ELR (cell line): ENCODE measurements at places on chromosomes 5 and 9.

- DNase-seq = no peak
Observed at GRCh38 chr5:122404653-122405362, 92.8 kb downstream of the SNCAIP start.

- peak; percentile 48 for DNase-seq
Observed at GRCh38 chr9:128412120-128412790, 8.4 kb upstream of the CERCAM start.

GRCh38 chr9:127149463-127150390 lies 27.3 kb upstream of the ANGPTL2 start:
- DNase-seq = no peak

- no peak for DNase-seq
Observed at GRCh38 chr9:121709798-121710197, 58.4 kb downstream of the DAB2IP start.

GRCh38 chr5:129687941-129688340 lies 60.0 kb upstream of the MINAR2 start:
- no peak for DNase-seq

GRCh38 chr9:7234144-7234543 lies 476.4 kb downstream of the KDM4C start:
- peak; percentile 52 for DNase-seq

DNA sequence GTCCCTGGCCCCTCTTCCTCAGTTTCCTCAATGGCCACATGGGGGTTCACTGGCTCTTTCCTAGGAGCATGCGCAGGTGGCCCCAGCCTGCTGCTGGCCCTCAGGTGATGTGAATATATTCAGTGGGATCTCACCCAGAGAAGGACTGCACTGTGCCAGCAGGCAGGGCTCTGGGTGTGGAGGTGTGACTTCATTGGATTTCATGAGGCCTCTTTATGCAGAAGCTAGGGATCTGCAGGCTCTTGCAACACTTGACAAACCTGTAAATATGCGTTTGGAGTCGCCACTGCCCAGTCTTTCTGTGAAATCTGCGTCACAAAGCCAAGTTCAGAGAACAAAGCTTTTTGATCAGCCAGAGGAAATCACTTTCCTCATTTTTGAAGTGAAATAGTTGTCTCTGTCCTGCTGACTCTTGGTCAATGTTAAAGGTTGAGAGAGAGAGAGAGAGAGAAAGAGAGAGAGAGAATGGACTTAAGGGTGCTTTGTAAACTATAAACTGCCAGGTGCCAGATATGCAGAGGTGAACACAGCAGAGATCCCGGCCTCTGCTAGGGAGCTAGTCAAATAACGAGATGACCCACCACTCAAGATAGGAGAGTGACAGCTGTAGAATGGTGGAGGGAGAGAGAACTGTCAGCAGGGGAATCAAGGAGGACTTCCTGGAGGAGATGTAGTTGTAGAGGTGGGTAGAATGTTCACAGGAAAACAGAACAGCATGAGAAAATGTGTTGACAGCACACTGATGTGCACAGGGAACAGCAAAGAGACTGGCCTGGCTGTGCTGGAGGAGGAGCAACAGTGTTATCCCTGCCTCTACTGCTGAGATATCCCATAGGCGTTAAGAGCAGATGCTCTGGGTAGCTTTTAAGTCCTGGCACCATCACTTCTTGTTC lies 167.0 kb upstream of the ZNF618 start:
- no peak for DNase-seq

- DNase-seq = no peak
Observed at GRCh38 chr9:123742009-123742767, 187.7 kb downstream of the DENND1A start.

- DNase-seq = no peak
Observed at GRCh38 chr9:132773764-132774339, 103.6 kb downstream of the GTF3C4 start.

GRCh38 chr5:10488144-10488543 lies 46.5 kb downstream of the ROPN1L start:
- DNase-seq = no peak

DNA sequence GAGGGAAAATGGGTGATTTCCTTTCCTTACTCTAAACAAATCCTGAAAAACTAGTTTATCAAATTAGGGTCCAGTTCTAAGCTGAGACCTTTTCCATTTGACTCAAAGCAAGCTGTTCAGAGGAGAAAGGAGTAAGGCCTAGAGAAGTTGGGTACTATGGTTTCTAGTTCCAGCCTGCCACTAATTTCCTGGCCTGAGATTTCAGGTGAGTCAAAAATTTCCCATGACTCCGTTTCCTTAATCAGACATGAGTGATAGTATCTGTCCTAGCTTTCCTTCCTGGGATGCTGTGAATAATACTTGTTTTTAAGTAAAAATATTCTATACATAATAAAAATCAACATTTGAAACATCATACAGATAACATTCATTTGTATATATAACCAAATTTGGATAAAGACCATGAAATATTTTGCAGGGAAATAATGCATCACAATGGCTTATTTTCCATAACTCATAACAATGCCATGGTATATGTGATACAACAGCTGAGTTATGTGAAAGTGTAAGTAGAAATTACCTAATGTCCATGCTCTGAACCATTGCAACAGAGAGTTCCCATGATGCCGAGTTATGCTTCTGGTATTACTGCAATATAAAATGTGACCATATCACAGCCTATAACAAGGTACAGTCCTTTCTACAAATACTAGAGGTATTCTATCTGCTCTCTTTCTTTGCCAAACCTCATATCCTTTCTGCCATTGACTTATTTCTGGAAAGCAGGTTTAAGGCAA lies 142.7 kb downstream of the MLLT3 start:
- DNase-seq = no peak

GRCh38 chr5:17727098-17727497 lies 92.8 kb downstream of the TAF11L14 start:
- DNase-seq = no peak

DNA sequence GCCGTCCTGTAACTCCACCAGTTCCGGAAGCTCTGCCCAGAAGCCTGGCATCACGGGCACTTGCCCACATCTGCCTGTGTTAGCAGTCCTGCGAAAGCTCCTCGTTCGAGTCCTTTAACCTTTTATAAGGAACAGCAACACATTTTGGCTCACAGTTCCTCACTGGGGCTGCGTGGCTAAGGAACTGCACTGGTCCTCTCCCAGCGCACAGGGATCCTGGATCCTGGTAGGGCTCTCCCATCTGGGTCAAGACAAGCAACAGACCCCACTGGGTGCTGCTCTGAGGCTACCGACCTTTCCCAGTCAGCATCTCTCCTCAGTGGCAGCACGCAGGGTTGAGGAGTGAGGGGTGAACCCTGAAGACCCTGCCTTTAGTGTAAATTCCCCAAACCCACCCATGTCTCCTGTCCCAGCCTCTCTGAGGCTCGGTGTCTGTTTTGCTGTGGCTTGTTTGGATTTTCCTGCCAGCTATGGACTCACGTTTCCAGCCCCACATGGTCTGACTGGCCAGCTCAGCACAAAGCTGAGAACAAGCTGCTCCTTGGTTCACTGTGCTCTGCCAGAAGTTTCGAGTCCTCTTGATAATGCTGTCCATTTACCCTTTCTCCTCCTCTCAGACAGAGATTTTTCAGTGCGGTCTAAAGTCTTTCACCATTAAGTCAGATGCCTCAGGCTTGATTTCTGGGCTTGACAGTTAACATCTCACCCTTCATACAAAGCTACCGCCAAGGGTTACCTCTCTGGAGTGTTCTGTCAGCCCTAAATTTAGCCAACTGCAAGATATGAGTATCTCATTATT lies 80.0 kb downstream of the AK8 start:
- peak; percentile 15 for DNase-seq

GRCh38 chr9:105333076-105333475 lies 88.6 kb downstream of the SLC44A1 start:
- DNase-seq = peak; percentile 37
